Muscle of leg (tissue), 16 donors: ENCODE measurements at places on chromosomes 5 and 9. TPM values are rescaled to one million over a fixed set of nuclear protein-coding genes. Genes with fewer than 3 reads are reported as not detected.

SPAAR gene
- polyA plus RNA-seq, result 2.1 TPM

- H3K4me3 ChIP-seq, result no peak overlapping the region
- no peak for DNase-seq
- no peak overlapping the region for H3K27ac ChIP-seq
- H3K4me1 ChIP-seq, result peaks cover 21% of the 10 kb centered on the region
- H3K27me3 ChIP-seq, result no peaks in the 10 kb centered on the region
Measured at GRCh38 chr9:88783711-88784083, 207.6 kb upstream of the S1PR3 start.

ENHO gene
- polyA plus RNA-seq, result 6.1 TPM

NFIL3 gene
- polyA plus RNA-seq, result 23.4 TPM

DNA sequence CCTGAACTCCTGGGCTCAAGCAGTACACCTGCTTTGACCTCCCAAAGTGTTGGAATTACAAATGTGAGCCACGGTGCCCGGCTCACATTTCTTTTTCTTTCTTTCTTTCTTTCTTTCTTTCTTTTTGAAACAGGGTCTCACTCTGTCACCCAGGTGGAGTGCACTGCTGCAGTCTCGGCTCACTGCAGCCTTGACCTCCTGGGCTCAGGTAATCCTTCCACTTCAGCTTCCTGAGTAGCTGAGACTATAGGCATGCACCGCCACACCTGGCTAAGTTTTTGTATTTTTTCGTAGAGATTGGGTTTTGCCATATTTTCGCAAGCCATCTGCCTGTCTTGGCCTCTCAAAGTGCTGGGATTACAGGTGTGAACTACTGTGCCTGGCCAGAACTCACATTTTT lies 183.7 kb downstream of the CCDC171 start:
- no peak for DNase-seq
- H3K36me3 ChIP-seq, result no peaks in the 10 kb centered on the region
- no peaks in the 10 kb centered on the region for H3K4me1 ChIP-seq
- no peak overlapping the region for H3K4me3 ChIP-seq
- no peak overlapping the region for H3K27ac ChIP-seq

DNA sequence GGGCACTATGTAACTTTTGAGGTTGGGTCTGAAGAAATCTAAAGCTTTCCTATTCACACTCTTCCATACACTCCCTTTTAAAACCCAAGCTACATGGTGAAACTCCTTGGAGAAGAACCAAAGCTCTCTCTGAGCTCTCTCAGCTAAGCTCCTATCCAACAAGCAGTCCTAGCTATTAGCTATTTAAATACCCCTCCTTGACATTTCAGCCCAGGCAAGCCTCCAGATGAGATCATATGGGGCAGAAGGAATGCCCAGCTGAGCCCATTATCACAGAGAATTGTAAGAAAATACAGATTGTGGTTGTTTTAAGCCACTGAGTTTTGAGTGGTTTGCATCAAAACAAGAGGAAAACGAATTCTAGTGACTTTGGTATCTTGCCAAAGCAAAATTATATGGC lies 15.2 kb downstream of the HSPB3 start:
- H3K27ac ChIP-seq, result peak overlapping the region; percentile 81
- no peaks in the 10 kb centered on the region for H3K36me3 ChIP-seq
- peak; percentile 60 for DNase-seq
- H3K4me3 ChIP-seq, result no peak overlapping the region
- H3K4me1 ChIP-seq, result peaks cover 8% of the 10 kb centered on the region

DNA sequence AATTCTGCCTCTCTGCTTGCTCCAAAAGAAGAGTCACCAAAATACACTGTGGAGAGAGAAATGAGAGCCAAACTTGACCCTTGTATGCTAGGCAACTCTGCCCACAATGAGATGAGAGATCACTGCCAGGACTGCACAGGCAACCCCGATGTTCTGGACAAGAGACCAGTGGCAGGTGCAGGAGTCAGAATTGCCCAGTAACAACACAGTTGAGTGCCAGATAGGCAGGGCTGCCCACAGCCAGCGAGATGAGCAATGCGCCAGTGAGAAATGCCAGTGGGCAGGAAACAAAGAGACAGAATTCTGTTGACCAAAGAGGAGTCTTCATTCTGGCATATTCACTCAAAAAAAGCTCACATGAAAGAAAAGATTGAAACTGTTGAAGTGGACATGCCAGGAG lies 570.7 kb downstream of the CAAP1 start:
- no peaks in the 10 kb centered on the region for H3K36me3 ChIP-seq
- no peaks in the 10 kb centered on the region for H3K27me3 ChIP-seq
- H3K4me3 ChIP-seq, result no peak overlapping the region
- H3K4me1 ChIP-seq, result no peaks in the 10 kb centered on the region

DNA sequence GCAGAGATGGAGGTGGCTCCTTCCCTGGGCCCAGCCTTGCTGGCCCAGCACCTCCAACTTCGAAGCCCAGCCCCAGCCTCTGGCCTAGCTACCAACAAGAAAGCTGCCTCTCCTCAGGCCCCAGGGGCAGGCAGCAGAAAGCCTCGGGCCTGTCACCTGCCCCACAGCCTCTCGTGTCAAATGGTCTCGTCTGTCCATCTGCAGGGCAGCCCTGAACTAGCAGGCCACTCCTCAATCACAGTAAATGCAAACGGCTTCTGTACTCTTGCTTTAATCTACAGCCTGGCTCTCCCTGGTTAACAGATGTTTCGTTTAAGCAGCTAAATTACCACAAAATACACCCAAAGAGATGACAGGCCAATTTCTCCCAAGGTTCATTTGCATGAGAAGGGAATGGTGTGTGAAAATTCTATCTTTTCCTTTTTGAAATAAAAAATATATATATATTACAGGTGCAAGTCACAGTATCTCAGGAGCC lies 21.5 kb downstream of the VAV2 start:
- no peak for DNase-seq
- H3K36me3 ChIP-seq, result no peaks in the 10 kb centered on the region
- peaks cover 53% of the 10 kb centered on the region for H3K4me1 ChIP-seq
- H3K27ac ChIP-seq, result no peak overlapping the region
- no peaks in the 10 kb centered on the region for H3K27me3 ChIP-seq

DNA sequence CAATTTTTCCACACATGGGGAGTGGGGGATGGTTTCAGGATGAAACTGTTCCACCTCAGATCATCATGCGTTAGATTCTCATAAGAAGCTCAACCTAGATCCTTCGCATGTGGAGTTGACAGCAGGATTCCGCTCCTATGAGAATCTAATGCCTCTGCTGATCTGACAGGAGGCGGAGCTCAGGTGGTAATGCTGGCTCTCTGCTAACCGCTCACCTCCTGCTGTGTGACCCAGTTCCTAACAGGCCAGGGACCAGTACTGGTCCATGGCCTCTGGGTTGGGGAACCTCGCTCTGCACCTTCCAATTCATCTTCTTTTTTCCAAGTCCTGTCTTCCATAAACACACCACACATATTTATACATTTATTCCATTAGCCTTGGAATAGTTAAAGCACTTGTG lies 33.0 kb downstream of the POU5F2 start:
- no peak overlapping the region for H3K27ac ChIP-seq
- H3K4me3 ChIP-seq, result no peak overlapping the region
- H3K4me1 ChIP-seq, result no peaks in the 10 kb centered on the region
- DNase-seq, result no peak

PCDHGA2 gene
- polyA plus RNA-seq, result 2.0 TPM

DNA sequence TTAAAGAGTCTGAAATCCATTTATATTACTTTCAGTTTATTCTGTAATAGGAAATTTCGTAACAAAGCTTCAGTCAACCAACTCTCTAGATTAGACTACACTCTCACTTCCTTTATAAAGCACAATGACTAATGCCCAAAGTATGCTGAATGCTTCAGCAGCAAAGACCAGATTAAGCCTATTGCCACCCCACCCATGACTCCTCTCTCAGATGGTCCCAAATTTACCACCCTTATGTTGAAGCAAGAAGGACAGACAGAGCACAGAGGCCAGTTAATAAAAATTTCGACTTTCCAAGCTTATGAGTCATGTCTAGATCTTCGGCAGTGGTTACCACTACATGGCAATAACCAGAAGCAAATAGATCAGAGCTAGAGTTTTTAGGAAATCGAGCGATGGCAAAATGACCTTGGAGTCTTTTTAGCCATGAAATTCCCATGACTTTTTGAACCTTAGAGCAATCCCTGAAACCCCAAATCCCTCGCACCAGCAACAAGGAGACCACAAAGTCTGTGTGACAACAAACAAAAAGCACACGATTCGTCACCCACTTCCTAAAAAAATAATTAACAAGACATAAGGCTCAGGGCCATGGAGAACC lies 287.8 kb upstream of the RASA1 start:
- no peaks in the 10 kb centered on the region for H3K36me3 ChIP-seq
- H3K27me3 ChIP-seq, result no peaks in the 10 kb centered on the region
- peak; percentile 31 for DNase-seq
- H3K27ac ChIP-seq, result no peak overlapping the region
- H3K4me3 ChIP-seq, result no peak overlapping the region

SOHLH1 gene
- 0.16 TPM for polyA plus RNA-seq

POU5F2 gene
- polyA plus RNA-seq, result not detected

GRCh38 chr5:177362610-177363507 lies 5.1 kb downstream of the RGS14 start:
- peak overlapping the region; percentile 35 for H3K4me3 ChIP-seq
- H3K27me3 ChIP-seq, result peaks cover 11% of the 10 kb centered on the region
- no peaks in the 10 kb centered on the region for H3K36me3 ChIP-seq
- H3K27ac ChIP-seq, result no peak overlapping the region
- peaks cover 43% of the 10 kb centered on the region for H3K4me1 ChIP-seq

DNA sequence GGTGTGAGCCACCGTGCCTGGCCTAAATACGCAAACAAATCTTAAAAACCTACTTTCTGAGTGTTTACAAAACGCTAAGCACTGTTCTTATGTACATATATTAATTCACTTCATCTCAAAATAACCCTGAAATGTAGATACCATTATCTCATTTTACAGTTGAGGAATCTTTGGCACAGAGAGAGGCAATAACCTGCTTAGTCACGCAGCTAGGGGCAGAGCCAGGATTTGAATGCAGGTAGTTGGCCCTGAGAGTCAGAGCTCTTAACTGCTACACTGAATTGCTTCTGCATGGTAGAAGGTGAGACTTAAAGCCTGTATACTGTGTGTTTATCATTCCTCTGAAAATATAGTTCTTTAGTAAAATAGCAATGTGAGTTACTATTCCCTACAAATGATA lies 21.9 kb downstream of the ARHGEF37 start:
- H3K4me3 ChIP-seq, result no peak overlapping the region
- no peaks in the 10 kb centered on the region for H3K27me3 ChIP-seq
- DNase-seq, result no peak
- peaks cover 5% of the 10 kb centered on the region for H3K4me1 ChIP-seq
- no peaks in the 10 kb centered on the region for H3K36me3 ChIP-seq

DNA sequence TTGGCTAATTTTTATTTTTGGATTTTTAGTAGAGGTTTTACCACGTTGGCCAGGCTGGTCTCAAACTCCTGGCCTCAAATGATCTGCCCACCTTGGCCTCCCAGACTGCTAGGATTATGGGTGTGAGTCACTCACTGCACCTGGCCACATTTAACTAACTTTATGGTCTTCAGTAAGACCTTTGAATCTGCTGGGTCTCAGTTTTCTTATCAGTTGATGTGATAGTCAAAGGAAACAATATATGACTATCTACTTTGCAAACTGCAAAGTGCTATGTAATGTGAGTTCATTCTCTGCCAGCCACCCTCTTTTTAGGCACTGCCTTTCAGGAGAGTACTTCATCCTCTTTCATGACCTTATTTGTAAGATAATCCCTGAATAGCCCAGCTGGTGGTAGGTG lies 474.7 kb downstream of the PDE4D start:
- DNase-seq, result no peak
- peaks cover 5% of the 10 kb centered on the region for H3K4me1 ChIP-seq
- H3K4me3 ChIP-seq, result no peak overlapping the region
- H3K27me3 ChIP-seq, result no peaks in the 10 kb centered on the region
- no peak overlapping the region for H3K27ac ChIP-seq
- H3K36me3 ChIP-seq, result no peaks in the 10 kb centered on the region

TSPAN17 gene
- 26.9 TPM for polyA plus RNA-seq

PCDHGA1 gene
- 0.75 TPM for polyA plus RNA-seq

PCDHA8 gene
- not detected for polyA plus RNA-seq

RANBP6 gene
- polyA plus RNA-seq, result 19.1 TPM

GRCh38 chr9:134069480-134070399 lies 1.9 kb upstream of the BRD3 start:
- peaks cover 21% of the 10 kb centered on the region for H3K27me3 ChIP-seq
- no peak for DNase-seq
- H3K4me1 ChIP-seq, result peaks cover 24% of the 10 kb centered on the region
- no peak overlapping the region for H3K4me3 ChIP-seq
- peaks cover 4% of the 10 kb centered on the region for H3K36me3 ChIP-seq
- H3K27ac ChIP-seq, result no peak overlapping the region

DNA sequence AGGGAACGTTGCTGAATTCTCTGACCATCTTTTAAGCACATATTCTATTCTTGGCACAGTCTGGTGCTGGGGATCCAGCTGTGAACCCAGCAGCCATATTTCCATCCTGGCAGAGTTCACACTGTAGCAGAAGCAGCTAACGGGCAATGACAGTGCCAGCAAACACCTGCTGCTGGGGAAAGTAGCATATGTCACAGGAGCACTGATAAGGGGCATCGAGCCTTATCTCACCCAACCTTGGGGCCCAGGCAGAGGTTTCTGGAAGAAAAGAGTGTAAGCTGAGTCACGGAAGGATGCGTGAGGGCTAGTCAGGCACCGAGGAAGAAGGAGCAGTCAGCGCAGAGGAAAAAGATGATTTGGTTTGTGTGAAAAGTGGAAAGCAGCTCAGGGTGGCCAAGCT lies 1.1 kb downstream of the NDOR1 start:
- H3K27me3 ChIP-seq, result no peaks in the 10 kb centered on the region
- H3K36me3 ChIP-seq, result peaks cover 14% of the 10 kb centered on the region
- peaks cover 32% of the 10 kb centered on the region for H3K4me1 ChIP-seq

DNA sequence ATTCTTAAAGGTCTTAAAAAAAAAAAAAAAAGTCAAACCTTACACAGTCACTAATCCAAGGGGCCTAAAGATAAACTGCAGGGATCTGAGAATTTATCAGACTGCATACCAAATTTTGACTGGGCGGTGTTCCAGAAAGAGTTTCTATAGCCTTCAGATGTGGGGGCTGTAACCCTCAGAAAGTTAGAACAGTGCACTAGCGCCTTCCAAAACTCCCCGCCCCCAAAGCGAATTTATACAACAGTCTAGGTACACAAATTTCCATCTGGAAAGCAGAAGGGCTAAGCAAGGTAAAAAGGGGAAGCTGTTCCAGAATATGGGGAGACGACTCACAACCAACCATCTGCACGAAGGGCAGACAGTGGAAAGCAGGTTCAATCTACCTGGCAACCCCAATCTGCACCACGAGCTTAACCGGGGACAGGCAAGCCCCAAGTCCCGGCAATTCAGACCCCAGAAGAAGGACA lies 813 bp downstream of the ERMP1 start:
- H3K4me1 ChIP-seq, result peaks cover 17% of the 10 kb centered on the region
- H3K36me3 ChIP-seq, result peaks cover 3% of the 10 kb centered on the region
- no peaks in the 10 kb centered on the region for H3K27me3 ChIP-seq
- H3K27ac ChIP-seq, result no peak overlapping the region
- peak; percentile 52 for DNase-seq
- peak overlapping the region; percentile 57 for H3K4me3 ChIP-seq

- H3K4me3 ChIP-seq, result no peak overlapping the region
- peak; percentile 38 for DNase-seq
- no peaks in the 10 kb centered on the region for H3K27me3 ChIP-seq
- no peak overlapping the region for H3K27ac ChIP-seq
- H3K4me1 ChIP-seq, result peaks cover 12% of the 10 kb centered on the region
- no peaks in the 10 kb centered on the region for H3K36me3 ChIP-seq
Measured at GRCh38 chr5:116600876-116601275, 26.3 kb upstream of the SEMA6A start.
